ENCODE measurements at places on chromosomes 12 and 14.
A peak's percentile ranks its signal among the peaks of the same experiment; 100 is the strongest.

DNA sequence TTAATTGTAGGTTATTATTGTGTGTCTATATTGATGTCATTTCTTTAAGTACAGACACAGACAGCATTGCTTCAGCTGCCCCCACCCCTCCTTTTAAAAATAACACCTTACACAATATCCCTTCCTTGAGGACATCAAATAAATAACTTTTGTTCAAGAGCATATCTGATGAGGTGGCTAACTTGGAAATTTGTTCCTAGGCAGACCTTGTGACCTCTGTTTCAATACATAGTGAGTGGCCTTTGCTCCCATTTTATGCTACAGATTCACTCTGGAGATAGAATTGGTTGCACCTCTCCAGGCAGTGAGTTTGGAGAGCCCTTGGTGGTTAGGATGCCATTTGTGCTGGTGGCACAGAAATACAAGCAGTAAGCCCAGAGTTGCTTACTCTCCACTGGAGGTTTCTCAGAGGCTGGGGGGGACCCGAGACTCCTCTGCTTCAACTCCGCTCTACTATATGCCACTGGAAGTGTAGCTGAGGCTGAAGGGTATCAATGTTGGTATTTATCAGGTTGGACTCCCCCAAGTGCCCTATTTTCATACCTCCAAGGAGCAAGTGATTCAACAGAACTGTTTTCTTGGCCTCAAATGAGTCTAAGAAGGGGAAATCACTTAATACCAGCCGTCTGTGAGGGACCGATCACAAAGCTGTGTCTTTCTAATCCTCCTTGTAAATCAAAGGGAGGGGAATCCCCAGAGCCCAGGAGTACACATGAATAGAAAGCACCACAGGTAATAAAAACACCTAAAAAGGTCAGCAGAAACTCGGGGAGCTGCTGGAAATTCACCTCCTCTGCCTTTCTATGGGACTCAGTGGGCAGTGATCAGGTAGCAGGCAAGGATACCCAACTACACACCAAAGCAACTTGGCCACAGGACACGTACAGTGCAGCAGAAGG is 463.1 kb downstream of the RAD51B start:
- DNase-seq, result no peak

DNA sequence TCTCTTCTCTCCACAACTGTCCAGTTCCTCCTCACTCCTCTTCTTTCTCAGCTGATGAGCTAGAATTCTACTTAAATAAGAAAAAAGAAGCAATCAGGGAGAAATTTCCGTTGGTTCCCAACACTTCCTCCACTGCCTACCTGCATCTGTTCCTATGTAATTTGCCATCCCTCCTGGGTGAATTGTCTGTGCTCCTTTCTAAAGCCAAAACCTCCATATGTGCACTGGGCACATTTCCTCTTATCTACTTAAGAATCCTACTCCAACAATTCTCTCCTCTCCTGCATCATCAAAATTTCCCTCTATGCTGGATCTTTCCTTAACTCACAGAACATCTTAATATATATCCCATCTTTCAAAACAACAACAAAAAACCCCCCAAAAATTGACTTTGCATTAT is 35.2 kb downstream of the GPR65 start:
- DNase-seq, result no peak

GRCh38 chr12:27425306-27425705 is 21.2 kb upstream of the SMCO2 start:
- DNase-seq, result no peak

- no peak for DNase-seq
Measured at GRCh38 chr12:67921286-67921685, 68.0 kb upstream of the IFNG-AS1 start.

- DNase-seq, result no peak
Measured at GRCh38 chr12:116278667-116279066, 1.2 kb upstream of the MED13L start.

GRCh38 chr14:76772300-76773187 is 11.3 kb downstream of the VASH1 start:
- peak; percentile 48 for DNase-seq

DNA sequence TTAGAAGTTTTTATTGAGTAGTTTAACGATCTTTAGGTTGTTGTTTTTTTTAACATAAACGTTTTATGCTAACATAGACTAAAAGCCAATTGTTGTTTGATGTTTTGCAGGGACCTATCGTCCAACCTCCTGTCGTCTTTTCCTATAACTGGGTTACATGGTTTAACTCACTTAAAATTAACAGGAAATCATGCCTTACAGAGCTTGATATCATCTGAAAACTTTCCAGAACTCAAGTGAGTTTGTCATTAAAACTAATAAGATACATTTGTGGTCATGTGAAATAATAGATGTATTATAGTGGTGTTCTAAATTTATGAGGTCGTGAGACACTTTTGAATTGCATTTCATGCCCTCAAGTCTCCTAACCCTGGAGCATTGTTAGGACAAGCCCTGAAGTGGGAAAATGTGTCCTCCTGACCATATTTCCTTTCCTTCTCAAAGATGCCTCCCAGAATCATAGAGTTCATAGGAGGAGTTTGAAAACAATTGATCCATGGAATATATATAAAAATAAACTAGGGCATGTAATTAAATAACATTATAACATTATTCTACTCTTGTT is 84.9 kb downstream of the ZFC3H1 start:
- no peak for DNase-seq

All from fibroblast of skin of abdomen (primary cell).